ENCODE measurements at places on chromosomes 11 and 22.

- no peaks in the 10 kb centered on the region for H3K27me3 ChIP-seq
- DNase-seq, result no peak
- peak overlapping the region; percentile 31 for H3K4me3 ChIP-seq
Measured at GRCh38 chr11:13440100-13440855, 22.7 kb downstream of the BTBD10 start.

DNA sequence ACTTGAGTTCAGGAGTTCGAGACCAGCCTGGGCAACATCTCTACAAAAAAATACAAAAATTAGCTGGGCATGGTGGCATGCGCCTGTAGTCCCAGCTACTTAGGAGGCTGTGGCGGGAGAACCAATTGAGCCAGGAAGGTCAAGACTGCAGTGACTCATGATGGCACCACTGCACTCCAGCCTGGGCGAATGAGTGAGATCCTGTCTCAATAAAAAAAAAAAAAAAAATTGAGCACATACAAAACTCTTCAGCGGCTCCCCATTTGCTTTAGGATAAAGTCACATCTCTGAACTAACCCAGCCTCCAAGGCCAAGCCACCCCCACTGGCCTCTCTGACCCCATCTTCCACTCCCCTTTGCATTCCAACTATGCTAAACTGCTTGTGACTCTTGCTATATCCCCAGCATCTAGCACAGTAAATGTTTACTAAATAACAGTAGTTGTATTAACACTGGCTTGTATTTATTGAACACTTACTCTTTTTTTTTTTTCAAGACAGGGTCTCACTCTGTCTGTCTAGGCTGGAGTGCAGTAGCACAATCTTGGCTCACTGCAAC is 28.9 kb downstream of the CREB3L1 start:
- H3K27ac ChIP-seq, result no peak overlapping the region
- H3K27me3 ChIP-seq, result peaks cover 2% of the 10 kb centered on the region
- no peak overlapping the region for H3K4me3 ChIP-seq
- H3K36me3 ChIP-seq, result no peaks in the 10 kb centered on the region
- no peak for DNase-seq

- DNase-seq, result no peak
- peaks cover 2% of the 10 kb centered on the region for H3K27me3 ChIP-seq
- peaks cover 21% of the 10 kb centered on the region for H3K4me1 ChIP-seq
- H3K36me3 ChIP-seq, result peaks cover under 1% of the 10 kb centered on the region
- H3K27ac ChIP-seq, result no peak overlapping the region
Measured at GRCh38 chr11:106961518-106961917, 56.8 kb downstream of the GUCY1A2 start.

DNA sequence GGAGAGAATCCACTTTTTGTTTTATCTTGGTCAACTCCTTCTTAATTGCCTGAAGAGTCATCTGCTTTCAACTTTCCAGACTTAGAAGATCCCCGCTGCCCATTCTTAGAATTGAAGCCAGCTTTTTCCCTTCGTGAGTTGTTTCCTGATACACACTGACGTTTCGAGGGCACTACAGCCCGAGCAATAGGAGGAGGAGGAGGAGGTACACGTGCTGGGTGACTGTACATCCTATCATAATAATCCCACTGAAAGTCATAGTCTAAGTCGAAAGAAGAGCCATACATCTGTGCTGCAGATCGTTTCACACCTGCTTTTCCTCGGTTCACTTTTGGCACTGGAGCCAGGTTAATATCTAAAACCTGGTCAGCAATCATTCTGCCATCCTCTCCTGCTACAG is 606.1 kb downstream of the DLG2 start:
- peaks cover 5% of the 10 kb centered on the region for H3K4me1 ChIP-seq
- no peak for DNase-seq

DNA sequence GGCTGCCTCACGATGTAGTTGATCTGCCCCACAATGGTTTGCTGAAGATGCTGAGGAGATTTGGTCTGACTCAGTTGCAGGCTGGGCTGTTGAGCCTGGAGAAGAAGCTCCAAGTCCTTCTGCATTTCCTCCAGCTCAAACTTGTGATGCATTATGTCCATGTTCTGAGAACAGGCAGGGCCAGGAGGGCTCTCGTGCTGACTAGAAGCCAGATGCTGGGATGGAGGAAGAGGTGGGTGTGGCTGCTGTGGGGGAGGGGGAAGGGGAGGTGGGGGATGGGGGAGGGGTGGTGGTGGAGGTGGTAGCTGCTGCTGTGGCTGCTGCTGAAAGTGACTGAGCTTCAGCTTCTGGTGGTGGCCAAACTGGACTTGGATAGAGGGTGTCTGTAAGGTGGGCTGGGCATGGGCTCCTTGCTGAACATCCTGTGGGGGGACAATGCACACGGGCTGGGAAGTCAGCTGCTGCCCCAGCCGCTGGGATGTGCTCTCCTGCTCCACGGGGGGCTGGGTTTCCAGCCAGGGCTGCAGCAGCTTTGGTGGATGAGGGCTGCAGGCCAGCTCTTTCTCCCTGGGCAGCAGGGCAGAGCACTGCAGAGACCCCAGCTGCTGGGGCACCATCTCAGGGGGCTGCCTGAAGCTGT is 42.1 kb downstream of the TRIM66 start:
- no peaks in the 10 kb centered on the region for H3K27me3 ChIP-seq
- no peak overlapping the region for H3K27ac ChIP-seq
- H3K4me3 ChIP-seq, result no peak overlapping the region
- DNase-seq, result no peak
- H3K36me3 ChIP-seq, result peaks cover 14% of the 10 kb centered on the region

DNA sequence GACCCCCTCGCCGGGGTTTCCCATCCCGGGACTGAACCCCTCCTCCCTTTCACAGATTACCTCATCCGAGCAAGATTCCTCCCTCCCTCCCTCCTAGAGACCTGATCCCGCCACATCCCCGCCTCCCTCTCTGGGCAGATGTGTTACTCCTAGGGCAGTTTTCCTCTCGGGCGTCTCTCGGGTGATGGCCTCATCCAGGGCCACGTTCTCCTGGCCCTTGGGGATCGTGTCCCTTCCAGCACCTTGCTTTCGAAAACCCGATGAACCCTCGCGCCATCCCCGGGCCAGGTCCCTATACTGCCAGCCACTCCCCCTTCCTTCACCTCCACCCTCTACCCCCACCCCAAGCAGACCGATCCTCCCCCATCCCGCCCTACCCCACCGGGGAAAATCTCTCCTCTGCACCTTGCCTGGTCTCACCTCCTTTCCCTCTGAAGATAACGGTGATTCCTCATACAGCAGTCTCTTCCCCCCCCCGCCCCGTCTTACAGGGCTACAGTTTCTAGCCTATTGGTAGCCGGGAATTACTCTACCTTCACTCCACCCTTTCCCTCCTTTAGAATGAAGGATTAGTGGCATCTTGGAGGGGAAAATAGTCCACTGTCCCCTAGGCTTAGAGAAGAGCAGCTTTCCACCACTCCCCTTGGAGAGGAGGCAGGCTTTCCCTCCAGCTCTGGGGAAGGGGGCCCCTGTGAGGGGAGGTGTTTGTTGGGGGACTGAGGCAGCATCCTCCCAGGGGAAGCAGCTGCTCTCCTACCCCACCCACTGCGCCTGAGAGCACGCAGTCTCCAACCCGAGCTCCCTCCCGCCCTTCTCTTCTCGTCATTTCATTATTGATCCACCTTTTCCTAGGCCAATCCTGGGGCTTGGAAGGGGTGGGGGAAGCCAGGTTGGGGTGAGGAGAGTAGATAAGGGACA is 1.2 kb downstream of the KMT2A start:
- peak overlapping the region; percentile 95 for H3K27ac ChIP-seq
- peak; percentile 74 for DNase-seq
- no peaks in the 10 kb centered on the region for H3K36me3 ChIP-seq
- peaks cover 13% of the 10 kb centered on the region for H3K27me3 ChIP-seq

- H3K27ac ChIP-seq, result no peak overlapping the region
- H3K4me3 ChIP-seq, result no peak overlapping the region
- no peaks in the 10 kb centered on the region for H3K4me1 ChIP-seq
- H3K36me3 ChIP-seq, result no peaks in the 10 kb centered on the region
- peaks cover 4% of the 10 kb centered on the region for H3K27me3 ChIP-seq
Measured at GRCh38 chr11:5507177-5507932, 2.4 kb downstream of the UBQLN3 start.

GRCh38 chr22:31284281-31285155 is 7.8 kb downstream of the PIK3IP1 start:
- H3K4me3 ChIP-seq, result peak overlapping the region; percentile 57
- peaks cover 24% of the 10 kb centered on the region for H3K4me1 ChIP-seq
- peak overlapping the region; percentile 97 for H3K27ac ChIP-seq
- no peaks in the 10 kb centered on the region for H3K36me3 ChIP-seq

- no peak for DNase-seq
- no peaks in the 10 kb centered on the region for H3K36me3 ChIP-seq
- peaks cover 12% of the 10 kb centered on the region for H3K27me3 ChIP-seq
- peak overlapping the region; percentile 97 for H3K4me3 ChIP-seq
Measured at GRCh38 chr11:17076517-17077239, 789 bp downstream of the RPS13 start.

GRCh38 chr22:35611891-35612576 is 5.1 kb downstream of the MB start:
- no peak for DNase-seq
- peaks cover 4% of the 10 kb centered on the region for H3K27me3 ChIP-seq
- H3K4me1 ChIP-seq, result no peaks in the 10 kb centered on the region
- H3K27ac ChIP-seq, result peak overlapping the region; percentile 50

DNA sequence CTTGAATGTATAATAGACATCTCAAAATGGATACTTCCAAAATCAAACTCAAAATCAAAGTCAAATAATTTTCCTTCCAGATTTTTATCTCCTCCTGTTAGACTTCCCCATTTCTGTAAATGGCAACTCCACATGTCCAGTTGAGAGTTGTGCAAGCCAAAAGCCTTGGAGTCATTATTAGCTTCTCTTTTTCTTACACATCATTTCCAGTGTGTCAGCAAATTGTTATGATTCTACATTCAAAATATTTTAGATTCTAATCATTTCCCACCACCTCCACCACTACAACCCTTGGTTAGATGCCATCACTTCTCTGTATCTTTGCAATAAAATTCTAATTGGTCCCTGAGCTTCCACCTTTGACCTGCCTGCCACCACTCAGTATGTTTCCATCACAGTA is 155.7 kb downstream of the CNTN5 start:
- H3K36me3 ChIP-seq, result no peaks in the 10 kb centered on the region
- no peak overlapping the region for H3K4me3 ChIP-seq
- no peak for DNase-seq
- H3K4me1 ChIP-seq, result no peaks in the 10 kb centered on the region
- no peak overlapping the region for H3K27ac ChIP-seq

- DNase-seq, result no peak
- H3K4me1 ChIP-seq, result peaks cover 7% of the 10 kb centered on the region
- no peak overlapping the region for H3K27ac ChIP-seq
- no peak overlapping the region for H3K4me3 ChIP-seq
- H3K36me3 ChIP-seq, result no peaks in the 10 kb centered on the region
- no peaks in the 10 kb centered on the region for H3K27me3 ChIP-seq
Measured at GRCh38 chr11:70381872-70382861, 16.2 kb upstream of the CTTN start.

DNA sequence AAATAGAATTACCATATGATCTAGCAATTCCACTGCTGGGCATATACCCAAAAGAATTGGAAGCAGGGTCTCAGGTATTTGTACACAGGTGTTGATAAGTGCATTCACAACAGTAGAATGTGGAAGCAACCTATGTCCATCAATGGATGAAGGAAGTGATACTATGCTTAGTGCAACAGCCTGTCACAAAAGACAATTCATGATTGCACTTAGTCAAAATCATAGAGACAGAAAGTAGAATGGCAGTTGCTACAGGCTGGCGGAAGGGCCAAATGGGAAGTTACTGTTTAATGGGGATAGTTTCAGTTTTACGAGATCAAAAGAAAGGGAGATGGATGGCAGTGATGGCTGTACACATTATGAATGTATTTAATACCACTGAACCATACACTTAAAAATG is 42.0 kb downstream of the SGSM3 start:
- peaks cover 5% of the 10 kb centered on the region for H3K36me3 ChIP-seq
- DNase-seq, result no peak
- H3K27me3 ChIP-seq, result peaks cover 33% of the 10 kb centered on the region
- H3K27ac ChIP-seq, result peak overlapping the region; percentile 2
- H3K4me1 ChIP-seq, result peaks cover 24% of the 10 kb centered on the region

GRCh38 chr11:92960886-92961285 is 8.6 kb upstream of the MTNR1B start:
- no peak overlapping the region for H3K4me3 ChIP-seq
- H3K4me1 ChIP-seq, result no peaks in the 10 kb centered on the region
- peaks cover 3% of the 10 kb centered on the region for H3K27me3 ChIP-seq
- H3K27ac ChIP-seq, result no peak overlapping the region

Data from glutamatergic neuron (in vitro differentiated cells).